ENCODE measurements at places on chromosomes 2 and 18.
A peak's percentile ranks its signal among the peaks of the same experiment; 100 is the strongest.

- no peak for DNase-seq
Observed at GRCh38 chr2:149488706-149489440, 98.7 kb downstream of the MMADHC start.

GRCh38 chr2:48383036-48383435, 146.9 kb upstream of the STON1 start:
- no peak for DNase-seq

GRCh38 chr18:28189400-28190239, 12.7 kb upstream of the CDH2 start:
- peak; percentile 30 for DNase-seq

DNA sequence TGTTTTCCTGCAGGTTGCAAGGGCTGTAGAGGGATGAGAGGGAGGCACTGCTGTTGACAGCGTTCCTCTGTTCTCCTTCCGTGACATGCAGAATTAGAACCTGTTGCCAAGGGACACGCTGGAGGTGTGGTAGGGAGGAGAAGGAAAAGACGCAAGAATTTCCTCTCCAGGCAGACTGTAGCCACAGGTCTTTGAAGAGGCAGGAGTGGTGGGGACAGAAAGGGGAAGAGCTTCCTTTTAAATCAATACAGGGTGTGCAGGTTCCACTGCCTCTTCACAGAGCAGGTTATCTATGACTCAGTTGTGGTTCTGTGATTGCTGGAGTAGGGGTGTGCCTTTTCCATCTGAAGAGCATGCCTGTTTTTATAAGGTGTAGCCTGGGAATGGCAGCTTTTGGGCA, 133.0 kb downstream of the WDSUB1 start:
- no peak for DNase-seq

GRCh38 chr2:25760297-25760696, 86.9 kb upstream of the DTNB start:
- DNase-seq: no peak

GRCh38 chr2:177908182-177908581, 164.4 kb downstream of the PDE11A start:
- no peak for DNase-seq

DNA sequence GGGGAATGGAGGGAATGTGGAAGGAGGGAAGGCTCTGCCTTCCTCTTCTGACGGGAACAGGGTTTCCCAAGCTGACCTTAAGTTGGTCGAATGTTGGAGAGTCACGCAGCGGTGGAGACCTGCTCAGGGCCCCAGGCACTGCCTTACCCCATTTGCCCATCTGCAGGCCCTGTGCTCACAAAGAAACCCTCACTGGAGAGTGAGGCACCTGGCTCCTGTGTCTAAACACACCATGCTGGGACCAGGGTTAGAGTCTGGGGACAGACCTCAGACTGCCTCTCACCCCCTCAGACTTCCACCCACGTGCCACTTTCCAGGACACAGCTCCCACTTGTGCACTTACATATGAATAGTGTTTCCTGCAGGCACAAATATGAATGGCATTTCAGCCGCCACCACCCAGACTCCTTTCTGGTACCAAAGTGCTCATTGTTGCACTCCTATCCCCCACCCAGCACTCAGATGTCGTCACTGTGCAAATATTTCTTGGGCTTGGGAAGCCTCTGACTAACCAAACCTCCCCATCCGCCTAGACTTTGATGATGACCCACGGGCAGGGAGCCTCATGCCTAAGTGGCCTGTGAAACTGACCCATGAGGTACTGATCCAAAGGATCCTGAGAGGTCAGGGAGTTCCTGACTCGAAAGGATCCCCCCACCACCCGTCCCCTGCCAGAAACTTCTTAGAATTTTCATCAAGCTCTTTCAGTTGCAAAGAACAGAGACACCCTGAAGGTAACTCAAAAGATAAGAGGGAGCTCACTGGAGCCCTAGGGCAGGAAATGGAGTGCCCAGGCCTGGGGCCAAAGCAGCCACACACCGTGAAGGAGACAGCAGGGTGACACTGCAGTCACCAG, 78.3 kb downstream of the STPG4 start:
- DNase-seq: peak; percentile 99

DNA sequence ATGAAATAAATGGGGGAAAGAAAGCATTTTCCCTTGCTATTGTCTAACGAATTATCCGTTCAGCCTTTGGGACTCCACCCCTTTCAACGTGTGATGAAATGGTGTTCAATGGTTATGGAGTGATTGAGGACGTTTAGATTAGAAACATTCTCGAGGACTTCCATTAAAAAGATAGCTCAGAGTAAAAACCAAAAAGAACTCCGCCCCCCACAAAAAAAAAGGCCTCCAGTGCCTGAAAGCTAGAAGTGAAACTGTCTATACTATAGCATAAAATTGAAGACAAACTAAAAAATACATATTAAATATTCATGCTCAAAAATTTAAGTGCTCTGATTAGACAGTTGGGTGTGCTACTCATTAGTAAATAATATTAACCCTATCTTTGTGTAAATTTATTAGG, 3.0 kb upstream of the ZNF516 start:
- DNase-seq: no peak

DNA sequence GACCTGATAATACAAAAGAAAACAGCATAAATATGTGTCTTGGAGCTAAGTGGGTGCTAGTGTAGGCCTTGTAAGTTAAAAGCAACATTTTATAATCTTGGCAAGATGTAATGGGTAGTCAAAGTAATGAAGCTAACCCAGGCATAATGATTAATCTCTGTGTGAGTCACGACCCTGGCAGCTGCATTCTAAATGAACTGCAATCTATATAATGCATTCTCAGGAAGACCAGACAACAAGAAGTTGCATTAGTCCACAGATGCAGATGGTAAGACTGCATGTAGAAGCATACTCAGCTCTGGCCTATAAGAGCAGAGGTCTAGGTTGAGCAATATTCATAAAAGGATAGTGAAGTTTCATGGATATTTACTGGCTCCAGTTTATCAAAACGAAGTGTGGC, 85.6 kb upstream of the ETAA1 start:
- DNase-seq: peak; percentile 44

DNA sequence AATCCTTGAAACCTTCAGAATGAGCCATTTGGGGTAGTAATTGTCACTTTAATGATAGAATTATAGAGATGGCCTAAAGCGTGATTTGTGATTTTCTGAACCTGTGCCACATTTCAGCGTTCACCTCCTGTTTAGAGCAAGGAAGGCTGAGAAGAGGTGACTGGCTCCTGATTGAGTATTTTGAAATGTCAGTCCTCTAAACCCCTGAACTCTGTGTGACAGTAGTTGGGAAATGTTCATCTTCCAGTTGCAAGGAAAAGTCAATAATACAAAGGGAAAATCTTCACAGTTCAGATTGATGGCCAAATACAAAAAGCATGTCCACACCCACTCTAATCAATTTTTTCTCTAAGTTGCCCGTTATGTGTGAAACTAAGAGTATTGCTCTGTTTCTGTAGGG, 305.2 kb downstream of the ARHGAP15 start:
- no peak for DNase-seq

GRCh38 chr2:134917888-134918525, 615 bp upstream of the CCNT2 start:
- DNase-seq: no peak

- no peak for DNase-seq
Observed at GRCh38 chr2:164792316-164793170, 49.1 kb downstream of the COBLL1 start.

GRCh38 chr2:24515335-24515734, 24.3 kb downstream of the NCOA1 start:
- peak; percentile 48 for DNase-seq

- DNase-seq: no peak
Observed at GRCh38 chr2:26621469-26622199, 19.5 kb downstream of the CIB4 start.

GRCh38 chr2:119580550-119581072, 36.4 kb downstream of the CFAP221 start:
- DNase-seq: no peak

- no peak for DNase-seq
Observed at GRCh38 chr2:190528521-190529001, 6.0 kb downstream of the NEMP2 start.

- DNase-seq: no peak
Observed at GRCh38 chr2:182496596-182496995, 69.8 kb upstream of the PDE1A start.

DNA sequence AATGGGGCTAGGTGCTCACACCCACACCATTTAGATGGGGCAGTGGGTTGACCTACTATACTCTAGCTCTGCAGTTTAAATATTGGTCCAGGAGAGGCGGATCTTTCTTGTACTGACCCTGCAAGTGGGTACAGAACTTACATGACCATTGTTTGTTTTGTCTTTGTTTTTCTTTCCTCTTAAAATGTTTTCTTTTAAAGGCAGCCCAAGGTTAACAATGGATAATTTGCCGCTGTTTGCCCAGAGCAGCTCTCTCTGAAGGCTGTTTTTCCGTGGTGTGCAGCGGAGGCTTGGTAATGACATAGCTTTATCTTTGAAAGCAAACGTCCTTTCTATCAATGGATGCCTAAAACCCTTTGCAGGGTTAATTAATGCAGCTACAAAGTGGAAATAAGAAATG, 133.3 kb upstream of the MEX3C start:
- no peak for DNase-seq

DNA sequence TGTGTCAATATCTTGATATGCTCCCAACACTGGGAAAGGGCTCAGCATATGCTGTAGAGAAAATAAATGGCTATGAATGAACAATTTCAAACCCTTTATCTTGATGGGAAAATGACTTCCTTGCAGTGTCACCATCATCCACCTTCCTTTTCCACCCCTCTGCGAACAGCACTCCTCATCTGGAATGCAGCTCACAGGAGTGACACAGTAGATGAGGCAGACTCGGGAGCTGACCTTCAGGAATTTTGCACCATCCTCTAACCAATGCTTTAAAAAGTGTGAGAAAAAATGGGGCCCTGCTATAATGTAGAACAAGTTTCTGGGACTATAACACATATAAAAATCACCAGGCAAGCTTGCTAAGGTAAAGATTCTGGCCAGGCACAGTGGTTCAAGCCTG, 41.3 kb upstream of the YPEL5 start:
- peak; percentile 70 for DNase-seq

GRCh38 chr18:55370936-55371335, 217.1 kb downstream of the TCF4 start:
- no peak for DNase-seq

- DNase-seq: no peak
Observed at GRCh38 chr2:174796319-174796771, 32.1 kb upstream of the CHRNA1 start.

DNA sequence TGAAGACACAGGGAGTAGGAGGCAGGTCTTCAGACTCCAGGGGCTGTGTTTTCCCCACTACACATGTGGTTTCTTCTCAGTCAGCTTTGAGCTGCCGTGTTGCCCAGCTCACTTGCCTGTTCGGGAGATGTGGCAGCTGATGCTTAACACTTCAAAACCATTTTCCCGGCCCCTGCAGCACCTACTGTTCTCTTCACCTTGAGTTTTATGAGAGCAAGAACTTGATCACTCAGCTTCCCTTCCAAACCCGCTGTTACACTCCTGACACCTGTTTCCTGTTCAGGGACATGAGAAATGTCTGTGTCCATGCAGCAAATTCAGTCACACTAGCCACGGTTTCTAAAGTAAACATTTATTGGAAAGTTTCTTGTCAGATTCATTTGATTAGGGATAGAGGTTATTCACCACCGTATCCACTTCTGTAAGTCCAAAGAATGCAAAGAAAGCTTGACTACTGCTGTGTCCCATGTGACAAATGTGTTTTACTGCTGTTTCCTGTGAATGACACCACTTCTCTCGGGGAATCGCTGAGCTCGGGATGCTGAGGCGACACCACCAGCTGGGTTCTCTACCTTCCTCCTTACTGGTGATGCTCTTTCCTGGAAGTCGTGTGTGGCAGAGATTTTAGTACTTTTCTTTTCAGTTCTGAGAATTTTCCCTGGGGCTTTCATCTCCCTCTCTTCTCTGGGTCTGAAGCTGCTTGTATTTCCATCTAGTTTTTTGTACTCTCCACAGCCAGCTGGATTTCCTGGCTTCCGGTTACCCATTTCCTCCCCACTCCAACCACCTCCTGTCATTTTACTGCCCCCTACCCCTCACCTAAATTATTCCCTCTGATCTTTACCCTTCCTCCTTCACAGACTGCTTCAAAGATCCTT, 91.7 kb downstream of the KLF7 start:
- no peak for DNase-seq

- no peak for DNase-seq
Observed at GRCh38 chr2:128084757-128085156, 6.2 kb upstream of the UGGT1 start.

DNA sequence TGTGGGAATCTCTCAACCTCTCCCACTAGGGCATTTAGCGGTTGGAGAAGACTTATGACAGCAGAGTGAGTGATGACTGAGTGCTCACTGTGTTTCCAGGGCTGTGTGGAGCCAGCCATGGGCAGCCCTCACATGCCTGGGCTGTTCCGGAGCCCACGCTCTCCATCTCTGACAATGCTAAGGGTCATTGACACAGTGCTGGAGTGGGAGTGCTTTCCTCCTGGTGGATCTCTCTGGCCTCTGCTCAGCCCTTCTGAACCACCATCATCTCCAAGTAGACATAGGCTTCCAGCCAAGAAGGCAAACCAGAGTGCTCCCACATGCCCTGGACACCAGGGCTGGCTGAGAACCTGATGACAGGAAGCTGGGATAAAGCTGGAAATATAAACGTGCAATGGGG, 33.1 kb upstream of the TWIST2 start:
- DNase-seq: no peak

Data from RCC 7860 (cell line).